ENCODE measurements at places on chromosomes 1 and 21. TPM values are rescaled to one million over a fixed set of nuclear protein-coding genes. Genes with fewer than 3 reads are reported as not detected.

GRCh38 chr1:97277891-97278654 lies 556.5 kb downstream of the PTBP2 start:
- no peak for DNase-seq
- no peak overlapping the region for H3K4me3 ChIP-seq
- H3K27ac ChIP-seq, result no peak overlapping the region
- no peaks in the 10 kb centered on the region for H3K36me3 ChIP-seq
- no peaks in the 10 kb centered on the region for H3K4me1 ChIP-seq

DNA sequence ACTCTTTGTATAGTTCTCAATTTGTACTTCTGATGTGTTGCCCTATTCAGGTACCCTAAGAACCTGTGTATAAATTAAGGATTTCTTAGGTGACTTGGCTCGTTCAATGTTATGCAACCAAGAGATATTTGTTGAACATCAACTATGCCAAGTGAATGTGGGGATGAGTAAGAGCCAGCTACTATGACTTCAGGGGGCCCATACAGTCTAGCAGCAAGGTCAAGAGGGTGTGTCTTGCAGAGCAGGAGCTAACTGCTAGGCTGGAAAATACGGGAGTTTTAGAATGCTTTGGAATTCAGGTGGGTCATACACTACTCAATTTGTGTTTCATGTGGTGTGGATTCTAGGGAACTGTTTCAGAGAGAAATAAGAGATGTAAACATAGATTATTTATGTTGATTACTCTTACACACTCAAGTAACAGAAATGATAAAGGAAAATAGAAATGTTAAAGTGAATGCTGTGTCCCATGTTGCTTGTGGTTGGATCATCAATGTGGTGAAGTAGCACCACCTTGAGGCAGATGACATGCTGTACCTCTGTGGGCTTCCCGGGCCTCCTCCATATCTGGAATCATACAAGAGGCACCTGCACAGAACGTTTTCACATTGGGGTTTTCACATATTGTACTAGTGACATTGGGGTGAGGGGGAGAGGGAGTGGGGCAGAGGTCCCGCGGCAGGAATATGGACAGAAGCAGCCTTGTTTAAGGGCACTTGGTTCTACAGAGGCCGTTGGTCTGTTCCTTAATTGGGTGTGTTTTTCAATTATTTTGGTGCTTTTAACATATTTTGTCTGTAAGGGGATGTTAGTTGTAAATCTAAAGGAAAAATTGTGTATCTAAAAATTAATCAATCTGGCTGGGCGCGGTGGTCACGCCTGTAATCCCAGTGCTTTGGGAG lies 12.4 kb downstream of the ARPC5 start:
- H3K4me3 ChIP-seq, result no peak overlapping the region
- peak; percentile 75 for DNase-seq
- no peak overlapping the region for H3K27ac ChIP-seq
- H3K4me1 ChIP-seq, result peaks cover 16% of the 10 kb centered on the region

- H3K36me3 ChIP-seq, result no peaks in the 10 kb centered on the region
- H3K27ac ChIP-seq, result no peak overlapping the region
- no peak for DNase-seq
- no peaks in the 10 kb centered on the region for H3K4me1 ChIP-seq
- H3K4me3 ChIP-seq, result no peak overlapping the region
- no peaks in the 10 kb centered on the region for H3K27me3 ChIP-seq
These were observed 64.7 kb downstream of the SNRPE start for GRCh38 chr1:203926025-203926540.

- H3K27me3 ChIP-seq, result no peaks in the 10 kb centered on the region
- DNase-seq, result no peak
- H3K4me1 ChIP-seq, result peaks cover 29% of the 10 kb centered on the region
- H3K36me3 ChIP-seq, result no peaks in the 10 kb centered on the region
- H3K4me3 ChIP-seq, result no peak overlapping the region
These were observed 19.4 kb downstream of the NEK7 start for GRCh38 chr1:198176179-198176578.

- no peaks in the 10 kb centered on the region for H3K27me3 ChIP-seq
- H3K4me1 ChIP-seq, result no peaks in the 10 kb centered on the region
- H3K36me3 ChIP-seq, result no peaks in the 10 kb centered on the region
- peak; percentile 97 for DNase-seq
- H3K4me3 ChIP-seq, result peak overlapping the region; percentile 58
- no peak overlapping the region for H3K27ac ChIP-seq
These were observed 66.7 kb upstream of the VAMP3 start for GRCh38 chr1:7704214-7705047.

GRCh38 chr1:178724728-178725465 lies at the start of gene RALGPS2:
TSS of gene RALGPS2 (plus strand) at chr1:178725244. CDS start at chr1:178776765, 51,521 bp downstream.
- no peaks in the 10 kb centered on the region for H3K27me3 ChIP-seq
- peak; percentile 76 for DNase-seq
- H3K4me1 ChIP-seq, result no peaks in the 10 kb centered on the region
- peak within 1 kb of the TSS; percentile 94 for H3K27ac ChIP-seq
- H3K36me3 ChIP-seq, result no peaks in the 10 kb centered on the region

- H3K36me3 ChIP-seq, result no peaks in the 10 kb centered on the region
- no peak overlapping the region for H3K4me3 ChIP-seq
- no peak for DNase-seq
- no peak overlapping the region for H3K27ac ChIP-seq
- H3K27me3 ChIP-seq, result no peaks in the 10 kb centered on the region
These were observed 276.7 kb downstream of the ZP4 start for GRCh38 chr1:237613984-237614383.

DNA sequence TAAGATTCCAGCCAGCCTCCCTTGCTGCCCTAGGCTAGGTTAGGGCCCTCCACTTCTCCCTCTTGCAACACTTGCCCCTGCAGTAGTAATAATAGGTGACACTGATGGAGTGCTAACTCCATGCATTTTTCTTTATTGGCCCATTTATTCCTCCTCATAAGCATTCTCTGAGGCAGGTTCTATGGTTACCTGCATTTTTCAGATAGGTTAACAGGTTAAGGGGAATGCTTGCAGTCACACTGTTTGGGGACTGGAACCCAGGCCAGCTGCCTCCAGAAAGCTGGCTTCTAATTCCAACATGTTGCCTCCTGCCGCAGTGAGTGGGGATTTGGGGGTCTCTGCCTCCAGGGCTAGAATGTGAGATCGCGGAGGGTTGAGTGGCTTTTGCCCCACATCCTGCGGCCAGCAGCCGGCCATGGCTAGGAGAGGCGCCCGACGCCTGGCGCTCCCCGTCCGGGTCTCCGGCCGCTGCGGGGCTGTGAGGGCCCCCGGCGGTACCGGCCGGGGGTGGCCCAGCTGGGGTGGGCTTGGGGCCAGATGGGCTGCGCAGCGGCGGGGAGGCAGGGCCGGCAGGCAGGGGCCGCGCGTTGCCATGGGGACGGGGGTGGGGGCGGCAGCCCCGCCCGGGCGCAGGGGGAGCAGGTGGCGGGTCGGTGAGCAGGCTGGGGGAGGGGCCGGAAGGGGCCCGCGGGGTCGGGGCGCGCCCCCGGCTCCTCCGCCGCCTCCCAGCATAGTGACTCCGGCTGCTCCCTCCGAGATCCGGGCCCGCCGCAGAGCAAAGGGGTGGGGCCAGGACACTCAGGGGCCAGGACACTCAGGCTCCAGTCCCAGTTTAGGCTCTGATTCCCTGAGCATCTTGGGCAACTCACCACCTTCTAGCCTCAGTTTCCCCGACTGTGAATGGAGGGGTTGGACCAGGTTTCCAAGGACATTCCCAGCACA lies 68.4 kb upstream of the SSBP3 start:
- peak; percentile 50 for DNase-seq
- no peaks in the 10 kb centered on the region for H3K36me3 ChIP-seq
- no peak overlapping the region for H3K27ac ChIP-seq
- H3K4me1 ChIP-seq, result peaks cover 23% of the 10 kb centered on the region
- H3K4me3 ChIP-seq, result peak overlapping the region; percentile 47
- H3K27me3 ChIP-seq, result no peaks in the 10 kb centered on the region

- no peak overlapping the region for H3K4me3 ChIP-seq
- H3K4me1 ChIP-seq, result no peaks in the 10 kb centered on the region
- H3K27me3 ChIP-seq, result no peaks in the 10 kb centered on the region
- H3K36me3 ChIP-seq, result no peaks in the 10 kb centered on the region
These were observed 1.7 kb upstream of the CLCA1 start for GRCh38 chr1:86466986-86467385.

DNA sequence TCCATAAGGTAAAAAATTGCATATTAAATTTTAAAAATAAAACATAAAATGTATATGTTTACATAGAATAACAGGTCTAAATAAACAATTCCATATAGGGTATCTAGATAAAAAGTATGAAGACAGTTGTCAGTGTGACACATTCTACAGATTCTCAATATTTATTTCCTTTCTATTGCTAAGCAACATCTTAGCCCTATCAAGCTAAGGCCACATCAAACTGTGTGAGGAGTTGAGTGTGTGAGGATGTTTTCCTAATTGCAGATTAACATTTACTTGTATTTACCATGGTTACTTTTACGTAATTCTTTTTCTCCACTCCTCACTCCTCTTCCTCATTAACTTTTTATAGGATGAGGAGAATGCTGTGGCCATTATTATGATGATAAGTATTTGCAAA lies 41.9 kb upstream of the MCOLN3 start:
- no peak for DNase-seq
- no peaks in the 10 kb centered on the region for H3K36me3 ChIP-seq
- H3K27ac ChIP-seq, result no peak overlapping the region
- H3K27me3 ChIP-seq, result no peaks in the 10 kb centered on the region

GRCh38 chr1:53278298-53278725 lies 40.0 kb upstream of the MAGOH start:
- no peaks in the 10 kb centered on the region for H3K36me3 ChIP-seq
- H3K27ac ChIP-seq, result no peak overlapping the region
- peak; percentile 75 for DNase-seq
- no peak overlapping the region for H3K4me3 ChIP-seq
- H3K27me3 ChIP-seq, result no peaks in the 10 kb centered on the region

DNA sequence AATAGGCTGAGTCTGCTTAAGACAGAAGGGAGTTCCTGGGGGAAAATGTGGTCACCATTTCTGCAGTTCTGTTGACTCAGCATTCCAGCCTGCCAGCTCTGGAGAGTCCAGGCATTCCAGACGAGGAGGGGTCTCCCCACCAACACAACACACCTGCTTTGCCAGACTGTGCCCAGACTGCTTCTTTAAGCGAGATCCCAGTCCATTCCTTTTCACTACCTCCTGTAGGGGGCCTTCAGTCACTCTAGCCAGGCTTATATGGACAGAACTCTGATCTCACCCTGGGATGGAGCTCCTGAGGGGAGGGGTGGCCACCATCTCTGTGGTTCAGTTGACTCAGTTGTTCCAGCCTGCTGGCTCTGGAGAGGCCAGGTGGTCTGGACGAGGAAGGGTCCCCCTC lies 48.5 kb downstream of the UBE2U start:
- H3K27ac ChIP-seq, result no peak overlapping the region
- no peaks in the 10 kb centered on the region for H3K36me3 ChIP-seq
- DNase-seq, result no peak
- H3K4me1 ChIP-seq, result no peaks in the 10 kb centered on the region

GRCh38 chr1:18691648-18692047 lies 61.0 kb downstream of the PAX7 start:
- H3K27ac ChIP-seq, result no peak overlapping the region
- H3K4me1 ChIP-seq, result no peaks in the 10 kb centered on the region
- no peaks in the 10 kb centered on the region for H3K27me3 ChIP-seq
- H3K36me3 ChIP-seq, result no peaks in the 10 kb centered on the region
- no peak for DNase-seq

GRCh38 chr21:43603233-43603626 lies 56.1 kb downstream of the HSF2BP start:
- H3K4me3 ChIP-seq, result no peak overlapping the region
- H3K36me3 ChIP-seq, result no peaks in the 10 kb centered on the region
- DNase-seq, result no peak
- no peak overlapping the region for H3K27ac ChIP-seq
- H3K4me1 ChIP-seq, result peaks cover 3% of the 10 kb centered on the region
- no peaks in the 10 kb centered on the region for H3K27me3 ChIP-seq

DNA sequence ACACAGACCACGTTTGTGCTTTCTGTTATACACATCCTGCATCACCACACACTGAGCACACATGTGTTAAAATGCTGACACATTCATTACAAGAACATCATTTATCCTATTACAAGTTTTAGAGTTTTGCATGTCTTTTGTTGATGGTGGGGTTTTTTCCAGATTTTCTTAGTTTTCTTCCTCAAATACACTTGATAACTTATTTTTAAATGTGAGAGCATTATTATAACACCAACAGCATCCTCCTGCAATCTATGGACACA lies 67.3 kb downstream of the TGFBR3 start:
- H3K4me3 ChIP-seq, result no peak overlapping the region
- no peaks in the 10 kb centered on the region for H3K36me3 ChIP-seq
- peaks cover 37% of the 10 kb centered on the region for H3K4me1 ChIP-seq
- no peaks in the 10 kb centered on the region for H3K27me3 ChIP-seq

- H3K27me3 ChIP-seq, result no peaks in the 10 kb centered on the region
- no peak for DNase-seq
- H3K27ac ChIP-seq, result peak overlapping the region; percentile 62
- no peaks in the 10 kb centered on the region for H3K4me1 ChIP-seq
- no peaks in the 10 kb centered on the region for H3K36me3 ChIP-seq
- H3K4me3 ChIP-seq, result peak overlapping the region; percentile 74
These were observed 1.0 kb downstream of the CDKN2C start for GRCh38 chr1:50970931-50971582.

- H3K36me3 ChIP-seq, result no peaks in the 10 kb centered on the region
- H3K27me3 ChIP-seq, result no peaks in the 10 kb centered on the region
- no peak overlapping the region for H3K4me3 ChIP-seq
- H3K27ac ChIP-seq, result no peak overlapping the region
- no peaks in the 10 kb centered on the region for H3K4me1 ChIP-seq
- DNase-seq, result no peak
These were observed 193.6 kb upstream of the KAZN start for GRCh38 chr1:14404862-14405301.

GRCh38 chr1:111778541-111779051 lies 22.9 kb downstream of the DDX20 start:
- no peaks in the 10 kb centered on the region for H3K36me3 ChIP-seq
- H3K4me3 ChIP-seq, result no peak overlapping the region
- H3K4me1 ChIP-seq, result no peaks in the 10 kb centered on the region
- no peaks in the 10 kb centered on the region for H3K27me3 ChIP-seq

GRCh38 chr1:84996846-84997666 lies at the start of gene MCOLN2:
TSS of gene MCOLN2 (minus strand) at chr1:84997113. CDS start at chr1:84996872, 241 bp downstream.
- no peaks in the 10 kb centered on the region for H3K27me3 ChIP-seq
- H3K4me1 ChIP-seq, result peaks cover 10% of the 10 kb centered on the region
- DNase-seq, result peak; percentile 55
- H3K4me3 ChIP-seq, result peak within 1 kb of the TSS; percentile 55

DNA sequence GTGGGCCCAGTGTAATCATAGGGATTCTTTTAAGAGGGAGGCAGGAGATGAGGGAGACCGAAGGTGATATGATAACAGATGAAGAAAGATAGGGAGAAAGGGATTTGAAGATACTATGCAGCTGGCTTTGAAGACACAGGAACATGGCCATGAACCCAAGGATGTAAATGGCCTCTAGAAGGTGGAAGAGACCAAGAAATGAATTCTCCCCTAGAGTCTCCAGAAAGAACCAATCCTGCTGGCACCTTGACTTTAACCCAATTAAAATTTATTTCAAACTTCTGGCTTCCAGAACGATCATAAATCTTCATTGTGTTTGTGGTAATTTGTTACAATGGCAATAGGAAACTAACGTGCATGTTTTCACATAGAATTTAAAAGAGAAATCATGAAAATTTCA lies 95.0 kb upstream of the GORAB start:
- H3K4me3 ChIP-seq, result no peak overlapping the region
- H3K4me1 ChIP-seq, result no peaks in the 10 kb centered on the region
- H3K36me3 ChIP-seq, result no peaks in the 10 kb centered on the region
- no peak overlapping the region for H3K27ac ChIP-seq
- no peaks in the 10 kb centered on the region for H3K27me3 ChIP-seq

- no peaks in the 10 kb centered on the region for H3K27me3 ChIP-seq
- no peak for DNase-seq
- no peak overlapping the region for H3K4me3 ChIP-seq
- no peak overlapping the region for H3K27ac ChIP-seq
These were observed 193.8 kb downstream of the ST6GALNAC3 start for GRCh38 chr1:76268341-76268740.

ZNF593OS gene
- not detected for total RNA-seq

S100A7 gene
- not detected for total RNA-seq

SYPL2 gene
- 67.5 TPM for total RNA-seq

FAM89A gene
- 8.4 TPM for total RNA-seq

PRAMEF20 gene
- total RNA-seq, result 0.62 TPM

PSEN2 gene
- total RNA-seq, result 87.8 TPM

Data from testis (tissue), 5 donors.